ENCODE measurements at places on chromosomes 13 and 19.

GRCh38 chr19:19372656-19373416, 32.6 kb upstream of the GATAD2A start:
- peak; percentile 20 for DNase-seq

- peak; percentile 73 for DNase-seq
These were observed 191.5 kb upstream of the KL start for GRCh38 chr13:32824675-32825074.

DNA sequence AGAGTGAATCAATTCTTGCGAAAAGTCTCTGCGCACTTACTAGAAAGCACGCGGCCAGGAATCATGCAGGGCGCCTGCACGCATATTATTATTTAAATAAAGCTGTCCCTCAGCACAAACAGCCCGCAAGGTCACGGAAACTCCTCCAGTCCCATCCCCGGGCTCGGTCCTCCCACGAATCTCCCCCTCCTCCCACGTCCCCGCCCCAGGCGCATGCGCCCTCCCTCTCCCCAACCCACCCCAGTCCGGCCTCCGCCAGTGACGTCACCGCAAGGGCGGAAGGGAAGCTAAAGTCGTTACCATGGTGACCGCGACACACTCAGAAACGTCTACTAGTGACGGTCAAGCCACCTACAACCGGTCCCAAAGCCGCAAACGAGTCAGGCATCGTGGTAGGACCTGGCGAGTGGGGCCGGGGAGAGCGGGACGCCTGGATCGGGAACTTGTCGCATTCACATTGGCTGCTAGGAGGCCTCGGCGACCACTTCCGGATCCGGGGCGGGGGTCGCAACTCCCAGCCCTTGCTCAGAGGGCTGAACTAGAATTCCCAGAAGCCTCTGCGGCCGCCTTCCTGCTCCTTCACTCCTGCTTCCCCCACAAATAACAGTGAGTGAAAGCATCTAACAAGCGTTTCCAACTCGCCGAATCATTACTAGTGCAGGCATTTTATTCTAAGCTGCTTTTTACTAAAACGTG, at the start of gene ZSCAN5A:
TSS of gene ZSCAN5A (minus strand) at position 459 of the 696 bp plus-strand sequence. CDS start 89,793 bp downstream, outside the sequence.
- DNase-seq = peak; percentile 99

DNA sequence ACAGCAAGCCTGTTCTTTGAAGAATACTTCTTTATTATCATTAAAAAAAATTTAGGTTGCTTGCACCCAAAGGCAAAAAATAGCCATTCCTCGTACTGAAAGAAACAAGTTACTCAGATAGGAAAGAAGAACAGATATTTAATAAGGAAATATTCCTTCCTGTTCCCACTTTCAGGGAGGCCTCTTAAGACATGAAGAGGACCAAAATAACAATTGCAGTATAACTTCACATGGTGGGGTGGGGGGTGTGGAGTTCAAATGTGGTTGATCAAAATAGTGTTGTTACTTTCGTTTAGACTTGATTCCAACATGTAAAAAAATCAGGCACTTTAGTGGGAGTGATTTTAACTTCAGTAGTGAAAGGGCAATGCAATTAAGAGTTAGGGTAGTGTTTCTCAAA, 3.6 kb downstream of the RGCC start:
- DNase-seq = no peak

DNA sequence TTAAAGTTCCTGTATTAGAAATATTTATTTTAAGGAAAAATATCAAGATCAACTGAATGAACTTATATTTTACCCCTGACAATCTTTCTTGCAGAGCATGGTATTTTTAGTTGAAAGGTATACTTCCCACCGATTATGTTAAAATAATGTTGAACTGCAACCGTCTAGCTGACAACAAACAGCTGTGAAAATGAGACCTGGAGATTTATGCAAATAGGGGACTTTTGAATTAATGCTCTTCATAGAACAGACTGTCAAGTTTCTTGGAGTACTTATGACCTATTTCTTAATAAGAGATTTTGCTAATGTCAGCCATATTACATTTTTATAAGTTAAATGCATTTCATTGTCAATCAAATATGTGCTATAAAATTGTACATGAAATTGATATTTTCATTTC, 210.9 kb downstream of the NALCN start:
- DNase-seq = no peak

DNA sequence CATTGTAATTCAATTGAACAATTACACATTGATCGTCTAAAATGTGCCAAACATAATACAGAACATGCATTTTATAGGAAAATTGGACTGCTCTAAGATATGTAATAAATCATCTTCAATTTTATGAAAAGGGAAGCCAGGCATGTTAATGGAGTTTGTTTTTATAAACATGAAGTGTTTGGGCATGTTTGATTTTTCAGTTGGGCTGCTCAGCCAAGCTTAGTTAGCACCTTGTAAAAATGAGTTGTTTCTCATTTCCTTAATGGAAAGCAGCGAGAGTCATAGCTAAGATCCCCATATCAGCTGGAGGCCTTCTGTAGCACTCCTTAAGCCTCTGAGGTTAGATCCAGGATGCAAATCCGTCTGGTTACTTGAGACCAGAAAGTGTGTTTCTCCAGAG, 422.3 kb downstream of the SPRY2 start:
- no peak for DNase-seq

DNA sequence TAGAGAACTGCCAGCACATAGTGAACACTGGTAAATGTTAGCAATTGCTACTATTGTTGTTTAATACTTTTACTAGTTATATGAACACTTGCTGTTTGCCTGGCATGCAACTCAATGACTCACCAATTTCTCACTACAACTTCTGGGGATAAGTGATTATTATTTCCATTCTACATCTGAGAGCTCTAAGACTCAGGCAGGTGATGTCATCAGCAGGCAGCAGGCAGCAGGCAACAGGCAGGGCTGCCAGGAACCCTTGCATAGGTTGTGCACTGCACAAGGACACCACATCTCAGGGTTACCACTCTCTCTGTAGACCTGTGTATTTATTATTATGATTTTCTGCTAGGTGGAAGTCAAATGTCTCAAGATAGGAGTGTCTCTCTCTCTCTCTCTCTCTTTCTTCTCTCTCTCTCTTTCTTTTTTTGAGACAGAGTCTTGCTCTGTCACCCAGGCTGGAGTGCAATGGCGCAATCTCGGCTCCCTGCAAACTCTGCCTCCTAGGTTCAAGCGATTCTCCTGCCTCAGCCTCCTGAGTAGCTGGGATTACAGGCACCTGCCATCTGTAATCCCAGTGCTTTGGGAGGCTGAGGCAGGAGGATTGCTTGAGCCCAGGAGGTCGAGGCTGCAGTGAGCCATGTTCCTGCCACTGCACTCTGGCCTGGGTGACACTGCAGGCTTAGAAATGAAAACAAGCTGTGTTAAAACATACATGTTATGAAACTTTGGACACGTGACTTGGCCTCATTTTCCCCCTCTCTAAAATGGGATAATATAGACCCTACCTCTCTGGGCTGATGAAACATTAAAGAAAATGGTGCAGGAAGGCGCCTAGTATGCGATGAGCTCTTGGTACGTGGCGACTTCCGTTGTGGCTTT, 22.7 kb downstream of the HPN start:
- DNase-seq = peak; percentile 63

- DNase-seq = peak; percentile 82
These were observed 30.2 kb upstream of the CPB2 start for GRCh38 chr13:46134961-46135522.

- peak; percentile 31 for DNase-seq
These were observed at the start of gene KCTD12 for GRCh38 chr13:76886292-76887075. Gene KCTD12 (minus strand): TSS chr13:76886405. CDS start chr13:76886148, 257 bp downstream.

GRCh38 chr13:74062933-74063332, 71.3 kb downstream of the KLF12 start:
- no peak for DNase-seq

Data from RWPE1 (cell line).